ENCODE measurements at places on chromosomes 16 and 17. TPM values are rescaled to one million over a fixed set of nuclear protein-coding genes. Genes with fewer than 3 reads are reported as not detected.
A peak's percentile ranks its signal among the peaks of the same experiment; 100 is the strongest.

CES4A gene
- 10.5 TPM for total RNA-seq

C1QTNF1 gene
- total RNA-seq: 35.7 TPM

NHLRC4 gene
- total RNA-seq: 8.6 TPM

SNX20 gene
- 14.8 TPM for total RNA-seq

DNA sequence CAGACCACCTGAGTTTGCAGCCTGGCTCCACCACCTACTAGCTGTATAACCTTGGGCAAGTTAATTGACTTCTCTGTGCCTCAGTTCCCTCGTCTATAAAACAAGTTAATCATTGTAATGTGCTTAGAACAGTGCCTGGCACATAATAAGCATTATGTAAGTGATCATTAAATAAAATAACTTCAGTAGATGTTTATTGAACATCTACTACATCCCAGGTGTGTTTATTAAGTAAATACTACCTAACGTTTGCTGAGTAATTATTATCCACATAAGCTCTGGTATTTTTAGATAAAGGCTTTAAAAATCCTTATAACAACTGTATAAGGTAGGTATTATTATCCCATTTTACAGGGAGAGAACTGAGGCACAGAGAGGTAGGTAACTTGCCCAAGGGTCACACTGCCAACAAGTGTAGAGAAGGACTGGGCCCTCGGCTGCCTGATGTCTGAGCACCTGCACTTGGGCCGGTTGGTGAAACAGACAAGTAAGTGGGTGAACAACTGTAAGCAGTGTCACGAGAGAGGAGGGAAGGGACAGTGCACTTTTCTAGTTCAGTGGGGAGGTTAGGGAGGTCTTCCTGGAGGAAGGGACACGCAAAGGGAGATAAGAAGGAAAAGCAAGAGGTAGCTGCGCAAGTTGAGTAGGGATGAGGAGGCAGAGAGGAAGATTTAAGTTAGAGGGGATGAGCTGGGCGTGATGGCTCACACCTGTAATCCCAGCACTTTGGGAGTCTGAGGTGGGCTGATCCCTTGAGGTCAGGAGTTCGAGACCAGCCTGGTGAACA lies 4.6 kb downstream of the TNS4 start:
- DNase-seq: no peak

DNA sequence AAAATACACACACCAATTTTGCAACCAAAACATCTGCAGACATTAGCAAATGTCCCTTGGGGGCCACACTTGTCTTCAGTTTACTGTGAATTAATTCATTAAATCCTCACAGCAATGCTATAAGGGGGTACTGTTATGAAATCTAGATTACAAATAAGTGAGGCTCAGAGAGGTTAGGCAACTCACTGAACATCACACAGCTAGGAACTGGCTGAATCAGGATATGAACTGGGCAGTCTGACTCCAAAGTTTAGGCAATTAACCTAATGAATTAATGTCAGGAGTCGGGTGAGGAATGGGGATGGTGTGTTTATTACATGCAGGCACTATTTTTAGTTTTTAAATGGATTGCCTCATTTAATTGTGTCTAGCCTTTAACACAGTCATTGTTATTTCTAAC lies 305.7 kb upstream of the XYLT1 start:
- no peak for DNase-seq

- DNase-seq: no peak
Observed at GRCh38 chr17:39813631-39814030, 50.5 kb downstream of the IKZF3 start.

- DNase-seq: no peak
Observed at GRCh38 chr17:55416470-55417052, 5.1 kb downstream of the MMD start.

- DNase-seq: no peak
Observed at GRCh38 chr17:65892912-65893377, 299.0 kb downstream of the CEP112 start.

- DNase-seq: peak; percentile 71
Observed at GRCh38 chr17:48023400-48024148, 14.0 kb downstream of the COPZ2 start.

DNA sequence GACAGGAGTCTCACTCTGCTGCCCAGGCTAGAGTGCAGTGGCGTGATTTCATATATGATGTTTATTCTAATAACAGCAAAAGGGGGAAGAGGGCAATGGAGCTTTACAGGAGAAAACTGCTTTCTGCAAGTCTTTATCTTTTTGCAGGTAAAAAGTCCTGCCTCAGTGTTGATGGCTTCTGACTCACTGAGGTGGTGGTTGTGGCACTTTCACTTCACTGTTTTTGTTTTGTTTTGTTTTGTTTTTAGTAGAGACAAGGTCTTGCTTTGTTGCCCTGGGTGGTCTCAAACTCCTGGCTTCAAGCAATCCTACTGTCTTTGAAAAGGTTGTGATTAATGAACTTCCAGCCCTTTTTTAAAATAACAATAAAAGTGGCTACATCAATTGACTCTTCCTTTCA lies 68.0 kb upstream of the TBC1D3K start:
- no peak for DNase-seq

GRCh38 chr17:28227316-28228108 lies 91.5 kb upstream of the TMEM97 start:
- DNase-seq: peak; percentile 73

DNA sequence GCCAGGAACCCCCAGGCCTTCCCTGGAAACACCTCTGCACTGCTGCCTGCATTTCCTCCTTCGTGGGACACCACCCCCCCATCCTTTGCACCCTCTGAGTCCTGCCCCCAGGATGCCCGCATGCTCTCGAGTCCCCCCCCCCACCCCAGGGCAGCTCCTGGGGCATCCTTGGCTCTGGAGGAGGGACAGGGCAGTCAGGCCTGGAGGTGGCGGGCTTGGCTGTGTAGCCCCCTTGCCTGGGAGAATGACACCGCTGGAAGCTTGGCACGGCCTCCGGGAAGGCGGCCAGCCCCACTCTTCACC lies 98.9 kb upstream of the GSE1 start:
- DNase-seq: peak; percentile 94

DNA sequence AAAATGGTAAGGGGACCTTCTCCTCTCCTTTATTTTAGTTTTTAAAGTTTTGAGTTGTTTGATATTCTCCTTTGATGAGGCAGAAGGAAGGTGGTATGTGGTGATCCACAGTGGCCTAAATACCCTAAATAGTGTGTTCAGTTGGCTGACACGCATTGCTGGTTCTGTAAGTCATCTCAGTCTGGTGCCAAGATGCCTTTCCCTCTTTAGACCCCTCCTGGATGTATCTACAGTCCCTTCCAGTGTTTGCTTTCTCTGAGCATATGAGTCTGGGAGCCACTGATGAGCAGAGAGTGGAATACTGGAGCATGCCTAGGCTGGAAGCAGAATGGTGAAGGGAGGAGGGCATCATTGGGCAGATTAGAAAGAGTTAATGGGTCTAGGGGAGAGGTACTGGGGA lies 64.5 kb downstream of the NEUROD2 start:
- DNase-seq: no peak
